Stimulated activated CD4-positive, alpha-beta T cell treated with anti-CD3 and anti-CD28 coated beads, Interleukin-1b, Interleukin-23, amount 100 ng/mL, for 48 hours (primary cell): ENCODE measurements at places on chromosomes 7 and 10.

DNA sequence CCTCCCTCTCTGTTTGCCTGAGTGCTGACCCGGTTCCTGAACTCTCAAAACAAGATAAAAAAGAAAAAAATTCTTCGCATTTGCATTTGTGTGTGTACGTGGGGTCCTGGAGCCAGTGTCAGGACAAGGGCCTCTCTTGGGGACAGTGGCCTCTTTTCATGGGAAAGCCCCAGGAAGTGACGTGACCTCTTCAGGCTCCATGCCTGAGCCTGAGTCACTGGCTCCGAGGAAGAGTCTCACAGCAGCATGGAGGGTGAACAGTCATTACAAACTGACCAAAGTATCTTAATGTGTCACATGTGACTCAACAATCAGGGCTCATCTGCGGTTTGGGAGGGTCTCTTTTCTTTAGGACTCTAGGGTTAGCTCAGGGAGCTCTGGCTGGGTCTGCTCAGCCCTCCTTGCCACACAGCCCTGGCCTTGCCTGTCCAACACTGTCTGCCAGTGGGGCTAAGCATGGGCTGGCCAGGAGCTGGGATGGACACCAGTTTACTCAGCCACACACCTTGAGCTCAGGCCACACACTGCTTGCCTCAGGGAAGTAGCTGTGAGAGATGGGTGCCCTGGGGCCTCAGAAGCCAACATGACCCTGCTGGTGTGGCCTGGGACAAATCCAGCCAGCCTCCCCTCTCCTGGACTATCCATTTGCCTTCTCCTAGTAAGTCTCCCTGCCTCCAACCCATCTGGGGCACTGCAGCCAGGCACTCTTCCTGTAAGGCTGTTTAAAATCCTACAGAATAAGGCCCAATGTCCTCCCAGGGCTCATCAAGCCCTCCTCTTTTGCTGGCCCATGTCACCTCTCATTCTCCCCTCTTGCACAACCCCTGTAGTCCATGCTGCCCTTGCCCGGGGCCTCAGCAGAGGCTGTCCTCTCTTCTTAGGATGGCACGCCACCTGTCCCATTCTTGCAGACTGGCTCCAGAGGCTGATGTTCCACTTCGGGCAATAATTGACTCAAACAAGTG, 10.5 kb downstream of the TMEM273 start:
- peak; percentile 83 for DNase-seq

DNA sequence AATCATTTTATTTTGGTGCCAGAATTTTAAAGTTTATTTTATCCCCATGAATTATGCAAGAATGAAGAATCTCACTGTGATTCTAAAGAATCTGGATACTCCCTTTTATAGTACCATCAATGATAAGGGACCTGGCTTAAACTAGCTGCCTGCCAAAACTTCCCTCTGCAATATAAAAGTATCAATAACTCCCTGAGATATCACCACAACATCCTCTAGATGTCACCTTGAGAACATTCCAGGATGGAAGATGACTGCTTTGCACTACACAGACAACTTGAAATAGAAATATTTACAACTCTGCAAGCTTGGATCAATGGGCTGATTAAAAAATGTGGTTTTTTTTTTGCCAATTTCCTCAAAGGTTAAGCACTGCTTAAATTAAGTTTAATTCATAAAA, 142.1 kb downstream of the SLC25A13 start:
- no peak for DNase-seq

- DNase-seq = no peak
These were observed 68.1 kb upstream of the GSDME start for GRCh38 chr7:24825381-24825794.

GRCh38 chr7:133854739-133855138, 272.4 kb upstream of the LRGUK start:
- DNase-seq = no peak

GRCh38 chr10:58106211-58107035, 161.3 kb downstream of the IPMK start:
- DNase-seq = no peak

DNA sequence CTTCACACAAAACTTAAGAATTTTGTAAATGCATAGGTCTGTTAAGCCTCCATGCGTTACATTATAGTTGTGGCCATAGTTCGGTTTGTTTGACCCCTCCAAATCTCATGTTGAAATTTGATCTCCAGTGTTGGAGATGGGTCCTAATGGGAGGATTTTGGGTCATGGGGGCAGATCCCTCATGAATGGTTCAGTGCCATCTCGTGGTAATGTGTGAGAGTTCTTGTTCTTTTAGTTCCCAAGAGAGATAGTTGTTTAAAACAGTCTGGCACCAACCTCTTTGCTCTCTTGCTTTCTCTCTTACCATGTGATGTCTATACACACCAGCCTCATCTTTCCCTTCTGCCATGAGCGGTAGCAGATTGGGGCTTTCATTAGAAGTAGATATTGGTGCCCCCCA, 264.3 kb downstream of the TCF7L2 start:
- DNase-seq = no peak

DNA sequence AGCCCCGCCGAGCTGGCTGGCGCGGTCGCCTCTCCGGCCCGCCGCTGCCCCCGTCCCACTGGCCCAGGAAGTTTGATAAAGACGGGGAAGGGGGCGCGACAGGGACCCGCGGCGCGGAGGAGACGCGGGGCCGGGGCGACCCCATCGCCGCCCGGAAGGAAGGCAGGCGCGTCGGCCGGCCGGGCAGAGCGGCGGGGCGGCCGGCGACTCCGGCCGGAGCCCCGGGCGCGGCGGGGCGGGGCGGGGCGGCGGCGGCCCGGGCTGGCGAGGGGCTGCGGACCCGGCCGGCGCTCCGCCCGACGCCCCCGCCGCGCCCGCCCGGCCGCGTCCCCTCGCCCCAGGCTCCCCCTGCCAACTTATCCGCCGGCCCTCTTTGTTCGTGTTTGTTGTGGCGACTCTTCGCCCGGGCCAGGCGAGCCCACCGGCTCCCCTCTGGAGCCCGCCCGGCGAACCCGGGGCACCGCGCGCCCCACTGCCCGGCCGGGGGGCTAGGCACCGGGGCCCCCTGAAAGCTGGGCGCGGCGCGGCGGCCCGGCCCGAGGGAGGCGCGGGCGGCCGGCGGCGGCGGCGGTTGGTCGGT, 571 bp downstream of the KDM7A start:
- DNase-seq = no peak
